Breast epithelium (tissue), 4 donors: ENCODE measurements at places on chromosomes 6 and 20. TPM values are rescaled to one million over a fixed set of nuclear protein-coding genes. Genes with fewer than 3 reads are reported as not detected.

DNA sequence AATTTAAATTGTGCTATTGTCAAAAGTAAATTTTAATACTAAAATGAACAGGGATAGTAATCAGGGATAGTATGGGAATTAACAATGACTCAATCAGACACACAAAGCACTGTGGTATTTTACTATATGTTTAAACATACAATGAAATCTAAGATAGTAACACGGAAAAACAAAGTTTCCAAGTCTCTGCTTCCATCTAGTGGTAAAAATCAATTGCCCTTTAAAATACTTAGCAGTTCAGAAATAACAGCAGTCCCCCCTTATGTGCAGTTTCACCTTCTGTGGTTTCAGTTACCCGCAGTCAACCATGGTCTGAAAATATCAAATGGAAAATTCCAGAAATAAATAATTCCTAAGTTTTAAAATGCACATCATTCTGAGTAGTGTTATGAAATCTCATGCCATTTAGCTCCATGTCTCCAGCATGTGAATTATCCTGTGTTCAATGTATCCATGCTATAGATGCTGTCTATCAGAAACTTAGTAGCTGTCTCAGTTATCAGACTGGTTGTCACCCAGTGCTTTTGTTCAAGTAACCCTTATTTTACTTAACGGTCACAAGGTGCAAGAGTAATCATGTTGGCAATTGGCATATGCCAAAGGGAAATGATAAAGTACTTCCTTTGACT, 58.5 kb downstream of the AHI1 start:
- DNase-seq: no peak

TMEM14A gene
- 16.5 TPM for total RNA-seq

GRCh38 chr6:161169035-161169434, 104.8 kb downstream of the AGPAT4 start:
- no peak for DNase-seq

GRCh38 chr6:109117346-109118035, 22.2 kb downstream of the CEP57L1 start:
- DNase-seq: no peak

GHRH gene
- not detected for total RNA-seq
